ENCODE measurements at places on chromosomes 16 and 17.

DNA sequence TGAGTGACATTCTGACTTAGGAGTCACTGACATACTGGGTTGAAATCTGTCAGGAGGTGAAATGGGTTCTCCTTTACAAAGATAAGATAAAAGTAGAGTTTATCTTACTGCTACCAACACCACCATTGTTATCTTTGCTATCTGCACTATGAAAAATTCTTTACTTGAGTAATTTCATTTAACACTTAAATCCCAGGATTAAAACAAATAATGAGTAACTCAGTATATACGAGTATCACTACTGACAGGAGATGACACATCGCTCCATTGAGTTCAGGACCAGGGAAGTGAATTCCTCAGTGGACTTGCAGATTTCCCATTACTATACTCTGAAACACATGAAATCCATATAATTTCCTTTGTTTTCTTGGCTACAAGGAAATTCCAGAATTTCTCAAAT lies 242.1 kb upstream of the NLRP1 start:
- no peak for DNase-seq

DNA sequence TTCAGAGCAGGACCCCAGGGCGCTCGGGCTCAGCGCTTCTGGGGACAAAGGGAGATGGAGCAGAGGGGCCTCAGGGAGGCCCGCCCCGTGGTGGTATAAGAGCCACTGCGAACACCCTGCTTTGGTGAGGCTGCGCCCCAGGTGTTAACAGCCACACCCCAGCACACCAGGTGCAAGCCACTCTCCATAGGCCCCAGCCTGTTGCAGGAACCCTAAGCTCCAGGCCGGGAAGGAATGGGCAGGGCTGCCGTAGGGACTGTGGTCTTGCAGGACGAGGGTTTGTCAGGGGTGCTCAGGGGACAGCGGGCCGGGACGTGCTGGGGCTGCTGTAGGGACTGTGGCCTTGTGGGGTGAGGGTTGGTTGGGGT lies 17.0 kb upstream of the SSTR5 start:
- no peak for DNase-seq

DNA sequence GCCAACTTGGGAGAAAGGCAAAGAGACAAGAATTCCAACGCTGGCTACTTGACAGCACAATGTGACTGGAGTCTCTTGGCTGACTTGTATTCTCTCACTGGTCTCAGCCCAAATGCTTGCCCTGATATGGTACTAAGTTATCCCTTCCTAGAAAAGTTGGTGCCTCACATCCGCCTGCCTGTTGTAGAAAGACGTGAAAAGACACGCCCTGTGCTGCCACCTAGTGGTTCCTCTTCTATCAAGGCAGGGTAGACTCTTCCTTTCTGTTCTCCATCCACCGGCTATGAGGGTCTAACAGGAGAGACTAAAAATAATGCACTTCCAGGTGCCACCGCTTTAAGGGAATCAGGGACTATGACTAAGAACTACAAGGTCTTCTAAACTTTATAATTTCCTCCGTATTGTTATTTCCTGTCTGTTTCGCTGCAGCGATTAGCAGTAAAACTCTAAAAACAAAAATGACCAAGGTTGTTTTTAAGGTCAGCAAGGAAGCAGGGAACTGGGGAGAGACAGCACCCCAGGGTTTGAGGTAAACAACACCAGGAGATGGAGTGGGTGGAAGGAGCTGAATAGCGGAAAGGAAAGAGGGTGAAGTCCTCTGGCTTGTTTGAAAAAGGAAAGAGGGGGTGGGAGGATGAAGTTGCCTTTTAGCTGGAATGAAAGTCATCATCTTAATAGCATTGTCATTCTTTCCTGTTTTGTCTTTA lies 109.5 kb downstream of the YPEL2 start:
- peak; percentile 94 for DNase-seq

DNA sequence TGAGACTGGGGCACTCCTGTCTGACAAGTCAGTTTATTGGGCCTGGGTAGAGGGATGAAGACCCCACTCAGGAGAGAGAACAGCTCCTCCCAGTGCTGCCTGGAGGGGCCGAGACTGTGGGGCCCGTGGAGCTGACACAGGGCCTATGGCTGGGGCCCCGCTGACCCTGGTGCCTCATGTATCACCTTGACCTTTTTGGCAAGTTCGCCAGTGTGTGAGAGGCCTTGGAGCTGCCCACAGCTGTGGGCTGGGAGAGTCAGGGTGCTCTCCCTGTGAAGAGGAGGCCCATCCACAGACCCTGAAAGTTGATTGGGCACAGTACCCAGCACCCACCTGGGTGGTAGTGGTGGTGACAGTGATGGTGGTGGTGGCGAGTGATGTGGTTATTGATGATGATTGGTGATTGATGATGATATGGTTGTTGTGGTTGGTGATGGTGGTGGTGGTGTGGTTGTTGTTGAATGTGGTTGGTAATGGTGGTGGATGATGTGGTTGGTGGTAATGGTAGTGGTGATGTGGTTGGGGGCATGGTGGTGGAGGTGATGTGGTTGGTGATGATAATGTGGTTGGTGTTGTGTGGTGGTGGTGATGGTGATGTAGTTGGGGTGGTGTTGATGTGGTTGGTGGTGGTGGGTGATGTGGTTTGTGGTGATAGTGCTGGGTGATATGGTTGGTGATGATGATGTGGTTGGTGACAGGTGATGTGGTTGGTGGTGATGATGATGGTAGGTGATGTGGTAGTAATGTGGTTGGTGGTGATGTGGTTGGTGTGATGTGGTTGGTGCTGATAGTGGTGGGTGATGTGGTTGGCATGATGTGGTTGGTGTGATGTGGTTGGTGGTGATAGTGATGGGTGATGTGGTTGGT lies 29.1 kb downstream of the BAHCC1 start:
- no peak for DNase-seq

DNA sequence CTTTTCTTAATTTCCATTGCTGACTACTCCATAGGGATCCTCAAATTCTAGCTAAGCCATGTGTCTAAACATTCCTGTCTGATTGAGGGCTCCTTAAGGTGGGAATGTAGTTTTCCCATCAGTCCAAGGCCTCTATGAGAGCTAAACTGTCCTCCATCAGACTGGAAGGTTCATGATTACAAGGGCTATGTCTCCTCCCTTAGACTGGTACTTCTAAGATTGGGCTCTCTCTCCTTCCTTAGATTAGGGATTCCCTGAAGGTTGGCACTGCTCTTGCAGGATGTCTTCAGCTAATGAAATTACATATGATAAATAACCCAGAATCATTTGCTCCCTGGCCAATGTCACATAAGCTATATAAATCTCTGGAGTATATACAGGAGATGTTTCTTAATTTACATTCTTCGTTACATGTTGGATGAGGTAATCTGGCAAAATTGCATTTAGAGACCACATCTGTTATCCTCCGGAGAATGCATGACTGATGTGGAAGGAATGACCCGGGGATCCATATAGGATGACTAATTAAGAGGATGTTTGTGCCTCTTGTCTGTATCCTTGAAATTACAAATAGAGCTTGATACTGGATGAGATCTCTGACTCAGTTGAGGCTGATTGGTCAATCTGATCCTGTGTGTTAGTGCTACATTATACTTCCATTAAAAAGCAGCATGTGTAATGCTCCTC lies 14.2 kb downstream of the B4GALNT2 start:
- DNase-seq, result no peak

DNA sequence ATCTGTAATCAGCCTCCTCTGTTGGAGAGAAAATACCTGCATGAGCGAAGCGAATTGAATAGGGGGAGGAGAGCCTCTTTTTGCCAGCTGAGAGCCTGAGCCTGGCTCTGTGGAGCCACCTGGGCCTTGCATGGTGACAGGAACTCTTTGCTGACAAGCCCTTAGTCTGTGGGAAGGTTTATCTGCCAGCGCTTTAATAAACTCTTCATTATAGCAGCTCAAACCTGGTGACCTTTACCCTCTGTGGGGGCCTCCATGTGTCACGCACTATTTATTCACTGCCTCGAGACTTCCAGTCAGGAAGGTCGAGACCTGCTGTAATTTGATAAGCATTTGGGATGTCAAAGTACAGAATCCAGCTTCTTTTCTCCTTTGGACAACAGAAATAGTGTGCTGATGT lies 282.6 kb downstream of the CBLN1 start:
- DNase-seq, result no peak

- no peak for DNase-seq
Observed at GRCh38 chr16:28061352-28062101, 2.0 kb downstream of the GSG1L start.

- DNase-seq, result no peak
Observed at GRCh38 chr17:67569873-67570272, 147.9 kb upstream of the NOL11 start.

DNA sequence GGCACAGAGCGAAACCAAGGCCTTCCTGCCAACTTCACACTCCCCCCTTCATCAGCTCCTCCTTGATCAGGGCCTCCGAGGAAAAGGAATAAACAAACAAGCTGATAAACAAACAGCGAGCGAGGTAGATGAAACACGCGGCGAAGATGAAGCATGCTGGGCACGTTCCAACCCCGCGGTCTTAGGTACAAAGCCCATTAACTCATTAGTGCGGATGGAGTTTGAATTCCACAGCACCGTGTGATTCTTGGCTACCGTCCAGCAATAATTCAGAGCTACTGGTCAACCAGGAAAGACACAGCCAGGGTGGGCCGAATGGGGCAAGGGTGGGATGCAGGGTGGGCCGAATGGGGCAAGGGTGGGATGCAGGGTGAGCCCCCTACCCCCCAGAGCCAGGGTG lies 67.3 kb downstream of the RBFOX3 start:
- DNase-seq, result no peak

DNA sequence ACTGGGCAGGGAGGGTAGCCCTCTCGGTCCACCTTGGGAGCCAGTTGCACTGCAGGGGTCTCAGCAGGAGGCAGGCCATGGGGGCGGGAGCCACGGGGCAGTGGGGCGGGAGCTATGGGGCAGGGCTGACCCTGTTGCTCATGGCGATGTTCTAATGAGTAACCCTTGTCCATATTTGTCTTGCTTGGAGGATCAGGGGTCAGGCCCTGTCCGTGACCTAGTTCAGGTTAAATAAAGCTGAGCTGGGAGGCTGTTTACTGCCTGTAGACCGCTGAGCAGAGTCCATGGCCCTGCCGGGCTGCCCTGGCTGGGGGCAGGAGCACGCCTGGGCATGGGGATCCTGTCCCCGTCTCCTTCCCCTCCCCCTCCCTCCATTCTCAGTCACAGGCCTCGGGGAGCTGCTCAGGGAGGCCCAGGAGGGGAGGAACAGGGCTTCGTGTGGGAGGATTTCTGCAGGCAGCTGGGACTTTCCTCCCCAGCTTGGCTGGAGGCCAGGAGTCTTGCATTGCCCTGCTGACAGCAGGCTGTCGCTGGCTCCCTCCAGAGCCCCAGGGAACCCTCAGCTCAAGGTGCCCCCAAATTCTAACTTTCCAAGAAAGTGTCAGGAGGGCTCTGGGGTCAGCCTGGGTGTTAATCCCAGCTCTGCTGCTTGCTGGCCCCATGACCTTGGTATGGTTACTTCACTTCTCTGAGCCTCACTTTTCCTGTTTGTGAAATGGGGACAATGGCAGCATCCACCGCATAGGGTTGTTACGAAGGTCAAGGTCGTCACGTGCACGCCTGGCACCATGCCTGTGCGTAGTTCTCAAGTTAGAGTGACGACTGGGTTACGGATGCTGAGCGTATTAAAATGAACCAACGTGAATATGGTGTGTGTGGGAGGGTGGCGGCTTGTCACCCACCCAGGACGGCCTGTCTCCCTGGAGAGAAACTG lies 6.1 kb upstream of the SERPINF2 start:
- DNase-seq, result peak; percentile 76

DNA sequence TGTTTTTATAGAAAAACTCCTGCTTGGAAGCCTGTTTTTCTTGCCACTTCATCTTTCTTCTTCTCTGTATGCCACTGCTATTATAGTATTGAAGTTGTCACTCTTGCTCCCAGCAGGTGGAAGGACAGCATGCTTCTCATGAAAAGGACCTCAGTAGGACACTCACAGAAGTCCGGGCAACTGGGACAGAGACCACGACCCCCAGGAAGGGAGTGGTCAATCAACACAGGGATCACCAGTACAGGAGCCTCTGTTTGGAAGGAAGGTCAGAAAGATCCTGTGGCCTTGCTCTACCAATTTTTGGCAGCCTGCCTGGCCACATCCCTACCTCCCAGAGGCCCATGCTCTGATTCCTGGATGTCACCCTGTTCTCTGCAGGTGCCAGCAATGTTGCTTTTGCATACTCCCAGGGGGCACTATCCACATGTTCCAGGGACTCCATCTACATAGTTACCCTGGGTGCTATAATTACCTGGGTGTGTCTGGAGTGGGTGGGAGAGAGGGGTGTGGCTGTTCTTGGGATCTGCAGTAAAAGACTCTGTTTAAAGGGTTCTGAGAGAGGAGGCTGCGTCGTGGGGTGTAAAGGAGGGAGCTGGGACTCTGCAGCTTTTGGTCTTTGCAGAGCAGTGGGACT lies 13.7 kb upstream of the AKAP10 start:
- no peak for DNase-seq

GRCh38 chr16:90048347-90048722 lies 28.8 kb downstream of the PRDM7 start:
- DNase-seq, result no peak

DNA sequence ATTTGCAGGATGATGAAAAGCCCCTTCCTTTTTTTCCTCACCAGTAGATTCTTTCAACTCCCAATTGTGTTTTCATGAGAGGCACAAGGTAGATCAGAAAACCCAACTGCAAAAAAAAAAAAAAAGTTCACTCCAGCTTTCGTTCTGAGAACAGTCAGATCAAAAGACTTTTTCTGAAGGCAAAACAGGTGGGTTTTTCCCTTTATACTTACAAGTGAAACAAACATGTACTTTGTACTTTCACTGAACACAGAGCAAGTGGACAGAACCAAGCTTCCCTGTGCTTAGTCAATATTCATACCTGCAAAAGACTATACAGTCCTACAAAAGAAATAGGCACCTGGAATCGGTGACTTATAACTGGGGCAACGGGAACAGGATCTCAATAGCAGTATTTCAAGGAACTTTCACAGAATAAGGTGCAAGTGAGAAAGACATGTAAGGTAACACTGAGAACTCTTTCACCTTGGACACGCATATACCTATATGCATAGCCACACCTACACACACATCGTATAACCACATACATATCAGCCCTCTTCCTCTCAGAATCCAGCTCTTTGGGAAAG lies 54.1 kb downstream of the TOX3 start:
- no peak for DNase-seq
